ENCODE measurements at places on chromosomes 16 and 17.

DNA sequence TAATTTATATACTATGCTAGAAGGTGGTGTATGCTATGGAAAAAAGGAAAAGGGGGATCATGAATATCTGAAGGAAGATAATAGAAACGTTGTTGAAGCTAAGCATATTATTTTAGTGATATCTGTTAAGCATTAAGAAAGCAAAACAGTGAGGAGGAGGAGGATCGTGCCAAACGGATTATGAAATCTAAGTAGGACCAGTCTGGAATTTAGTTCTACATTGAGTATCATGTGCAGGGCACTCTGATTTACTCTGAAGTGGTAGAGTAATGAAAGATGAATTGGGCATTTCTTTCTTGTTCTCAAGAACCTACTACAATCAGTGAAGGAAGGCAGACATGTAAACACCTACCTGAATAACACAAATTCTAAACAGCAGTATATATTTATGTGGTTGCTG, 195.3 kb downstream of the CYB561 start:
- DNase-seq, result no peak

- peak; percentile 59 for DNase-seq
Measured at GRCh38 chr16:12819126-12820117, 15.7 kb upstream of the CPPED1 start.

DNA sequence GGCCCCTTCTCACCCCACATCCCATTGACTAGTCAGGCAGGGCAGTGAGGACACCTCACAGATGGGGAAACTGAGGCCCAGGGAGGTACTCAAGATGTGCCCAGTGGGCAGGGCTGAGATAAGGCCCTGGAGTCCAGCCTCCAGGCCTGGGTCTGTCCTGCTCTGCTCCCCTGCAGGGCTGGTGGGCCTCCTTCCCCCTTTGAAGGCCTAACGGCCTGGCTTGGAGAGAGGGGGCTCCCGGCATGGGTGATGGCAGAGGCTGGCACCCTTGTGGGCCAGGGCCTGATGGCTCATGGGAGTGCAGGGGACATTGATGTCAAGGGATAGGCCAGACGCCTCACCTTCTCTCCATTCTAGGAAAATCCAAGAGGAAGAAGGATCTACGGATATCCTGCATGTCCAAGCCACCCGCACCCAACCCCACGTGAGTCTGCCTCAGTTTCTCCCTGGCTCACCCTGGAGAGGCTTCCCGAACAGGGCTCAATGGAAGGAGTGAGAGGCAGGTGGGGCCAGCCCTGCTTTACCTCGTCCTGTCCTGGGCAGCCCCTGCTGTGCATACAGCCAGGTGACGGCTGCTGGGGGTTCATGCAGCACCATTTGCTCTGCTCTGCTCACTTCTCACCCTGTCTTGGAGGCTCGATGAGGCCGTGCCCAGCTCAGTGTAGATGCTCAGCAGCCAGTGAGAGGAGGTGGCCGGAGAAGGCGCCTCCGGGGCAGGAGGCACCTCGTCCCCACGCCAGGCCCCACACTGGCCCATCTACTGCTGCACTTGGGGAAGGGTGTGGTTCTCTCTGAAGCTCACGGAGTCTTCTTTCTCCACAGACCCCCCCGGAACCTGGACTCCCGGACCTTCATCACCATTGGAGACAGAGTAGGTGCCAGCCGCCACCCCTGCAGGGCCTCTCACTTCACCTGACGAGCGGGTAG, 13.8 kb downstream of the MAP2K3 start:
- DNase-seq, result no peak

GRCh38 chr16:54389836-54390494, 103.4 kb upstream of the IRX3 start:
- no peak for DNase-seq

GRCh38 chr17:13002761-13003453, 14.9 kb downstream of the ELAC2 start:
- no peak for DNase-seq

DNA sequence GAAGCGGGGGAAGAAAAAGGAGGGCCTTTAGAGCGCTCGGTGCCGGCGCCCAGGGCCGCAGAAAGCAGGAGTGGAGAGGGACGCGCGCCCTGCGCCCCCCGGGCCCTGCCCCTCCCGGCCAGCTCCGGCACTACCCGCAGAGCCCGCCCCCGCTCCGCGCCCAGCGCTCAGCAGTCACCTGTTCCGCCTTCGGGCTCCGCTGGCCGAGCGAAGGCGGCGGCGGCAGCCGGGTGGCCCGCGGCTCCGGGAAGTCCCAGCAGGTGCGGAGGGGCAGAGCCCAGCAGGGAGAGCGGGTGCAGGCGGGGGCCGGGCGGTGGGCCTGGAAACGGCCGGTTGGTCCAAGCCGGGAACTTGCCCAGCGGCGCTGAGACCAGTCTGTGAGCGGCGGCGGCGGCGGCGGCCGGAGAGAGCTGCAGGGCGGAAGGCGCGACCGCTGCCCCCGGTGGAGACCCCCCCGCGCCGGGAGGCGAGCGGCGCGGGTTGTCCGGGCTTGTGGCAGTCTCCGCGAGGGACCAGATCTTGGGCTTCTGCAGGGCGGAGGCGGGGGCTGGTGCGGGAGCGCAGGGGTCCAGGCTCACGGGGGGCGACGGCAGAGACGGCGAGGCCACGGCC, 2.2 kb downstream of the IRX3 start:
- DNase-seq, result peak; percentile 28

DNA sequence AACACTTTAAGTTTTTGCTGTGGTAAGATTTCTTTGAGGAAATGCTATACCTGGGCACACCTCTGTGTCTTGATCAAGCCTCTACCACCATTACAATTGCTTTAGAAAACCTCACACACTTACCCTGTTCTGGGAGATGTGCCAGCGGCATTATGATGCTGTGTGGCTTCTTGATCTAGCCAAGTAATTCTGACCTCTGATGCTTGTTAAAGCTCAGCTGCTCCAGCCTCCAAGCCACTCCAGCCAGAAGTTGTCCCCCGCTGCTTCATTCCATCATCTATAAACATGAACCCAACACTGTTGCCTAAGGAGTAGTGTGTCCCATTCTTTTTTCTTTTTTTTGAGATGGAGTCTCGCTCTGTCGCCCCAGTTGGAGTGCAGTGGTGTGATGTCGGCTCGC, 60.1 kb downstream of the CYLD start:
- DNase-seq, result no peak

DNA sequence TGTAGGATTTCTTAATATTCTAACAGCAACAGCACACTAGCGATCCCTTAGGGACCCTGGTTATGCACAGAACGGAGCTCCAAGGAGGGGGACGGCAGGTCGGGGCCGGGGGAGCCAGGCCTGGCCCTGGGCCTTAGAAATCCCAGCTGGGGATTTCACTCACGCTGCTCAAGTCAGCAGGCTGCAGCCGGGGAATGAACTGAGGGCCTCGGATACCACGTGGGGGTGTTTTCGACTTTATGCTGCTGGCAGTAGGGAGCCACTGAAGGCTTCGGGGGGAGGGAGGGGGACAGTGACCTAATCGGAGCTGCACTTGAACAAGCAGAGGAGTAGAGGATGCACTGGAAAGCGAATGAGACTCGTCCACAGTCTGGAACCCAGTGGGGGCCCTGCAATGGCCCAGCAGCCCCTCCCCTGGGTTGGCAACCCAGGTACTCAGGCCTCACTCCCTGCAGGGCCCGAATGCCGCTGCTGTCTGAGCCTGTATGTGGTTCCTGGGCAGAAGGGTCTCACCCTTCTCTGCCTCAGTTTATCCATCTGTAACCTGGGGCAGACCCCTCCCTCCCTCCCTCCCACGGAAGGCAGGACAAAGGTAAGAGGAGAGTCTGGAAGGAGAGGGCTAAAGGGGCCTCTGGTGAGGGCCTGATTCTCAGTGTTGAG, 53.7 kb downstream of the RPH3AL start:
- DNase-seq, result no peak

GRCh38 chr17:61461586-61461966, 9.4 kb downstream of the TBX4 start:
- no peak for DNase-seq

- DNase-seq, result no peak
Measured at GRCh38 chr17:9258115-9259015, 237.1 kb downstream of the NTN1 start.

GRCh38 chr17:83143817-83144231, 64.4 kb downstream of the METRNL start:
- no peak for DNase-seq

DNA sequence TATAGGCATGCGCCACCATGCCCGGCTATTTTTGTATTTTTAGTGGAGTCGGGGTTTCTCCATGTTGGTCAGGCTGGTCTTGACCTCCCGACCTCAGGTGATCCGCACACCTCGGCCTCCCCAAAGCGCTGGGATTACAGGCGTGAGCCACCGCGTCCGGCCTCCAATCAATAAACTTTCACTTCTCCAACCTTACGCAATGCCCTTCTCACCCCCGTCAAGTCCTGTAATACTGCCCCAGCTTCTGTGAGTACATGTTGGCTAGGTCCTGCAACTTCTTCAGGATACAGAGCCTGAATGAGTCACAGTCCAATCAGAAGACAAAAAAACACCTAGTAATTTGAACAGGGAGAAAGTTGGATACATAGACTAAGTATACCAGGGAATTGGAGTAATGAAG, 47.1 kb upstream of the PHOSPHO1 start:
- no peak for DNase-seq

- DNase-seq, result no peak
Measured at GRCh38 chr17:65936013-65936412, 255.9 kb downstream of the CEP112 start.

- no peak for DNase-seq
Measured at GRCh38 chr16:11139326-11140097, 116.5 kb downstream of the SOCS1 start.

GRCh38 chr16:23838485-23839142, 2.8 kb downstream of the PRKCB start:
- no peak for DNase-seq

- peak; percentile 63 for DNase-seq
Measured at GRCh38 chr17:35087731-35088355, 24.3 kb upstream of the RFFL start.

GRCh38 chr17:18919963-18920362, 32.0 kb upstream of the SLC5A10 start:
- no peak for DNase-seq

GRCh38 chr17:38653679-38654078, 21.1 kb downstream of the EPOP start:
- no peak for DNase-seq

- no peak for DNase-seq
Measured at GRCh38 chr17:1153795-1154546, 25.8 kb downstream of the ABR start.

GRCh38 chr16:67470359-67470758, 10.6 kb downstream of the ATP6V0D1 start:
- no peak for DNase-seq

DNA sequence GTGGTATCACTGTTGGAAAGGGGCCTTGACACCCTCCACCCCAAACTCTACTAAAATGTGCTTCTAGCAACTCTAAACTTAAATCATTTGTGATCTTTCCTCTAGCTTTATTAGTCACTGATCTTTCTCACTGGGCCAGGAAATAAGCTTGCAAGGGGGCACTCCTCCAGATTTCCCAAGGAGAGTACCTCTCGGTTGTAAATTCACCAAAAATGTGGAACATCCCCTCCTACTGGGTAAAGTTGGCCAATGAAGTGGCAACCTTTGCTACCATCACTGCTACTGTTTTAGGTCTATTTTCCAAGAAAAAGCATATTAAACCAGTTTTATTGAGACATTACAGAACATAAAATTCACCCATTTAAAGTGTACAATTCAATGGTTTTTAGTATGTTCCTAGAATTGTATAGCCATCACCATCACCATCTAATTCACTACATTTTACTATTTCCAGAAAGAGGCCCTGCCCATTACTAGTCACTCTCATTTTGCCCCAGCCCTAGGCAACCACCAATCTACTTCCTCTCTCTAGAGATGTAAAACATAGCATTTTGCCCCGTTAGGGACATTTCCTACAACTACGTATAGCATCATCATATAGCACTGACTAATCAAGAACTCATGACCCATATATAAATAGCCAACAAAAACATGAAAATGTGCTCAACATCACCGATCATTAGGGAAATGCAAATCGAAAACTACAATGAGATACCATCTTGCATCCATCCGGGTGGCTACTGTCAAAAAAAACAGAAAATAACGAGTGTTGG, 44.6 kb upstream of the ADCY9 start:
- DNase-seq, result no peak

DNA sequence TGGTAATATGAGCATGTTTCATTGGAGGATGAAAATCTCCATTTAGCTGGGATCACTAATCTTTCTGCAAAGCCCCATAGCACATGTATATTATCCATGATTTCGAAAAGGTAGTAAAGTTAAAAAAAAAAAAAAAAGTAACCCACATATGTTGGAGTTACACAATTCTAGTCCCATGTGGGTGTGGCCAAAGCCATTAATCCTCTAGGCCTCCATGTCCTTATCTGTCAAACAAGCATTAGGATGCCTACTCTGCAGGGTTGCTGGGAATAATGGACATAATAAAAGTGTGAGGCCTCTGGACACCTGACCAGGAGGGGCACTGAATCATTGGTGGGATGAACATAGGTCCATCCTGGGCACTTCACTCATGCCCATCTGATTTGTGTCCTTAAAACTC, 29.2 kb upstream of the VAT1L start:
- DNase-seq, result no peak

GRCh38 chr16:10920726-10921427, 21.4 kb downstream of the DEXI start:
- DNase-seq, result no peak

- peak; percentile 60 for DNase-seq
Measured at GRCh38 chr17:74368341-74369081, 1.2 kb downstream of the GPR142 start.

- no peak for DNase-seq
Measured at GRCh38 chr17:35498448-35499178, 38.9 kb downstream of the SLFN12L start.

- DNase-seq, result no peak
Measured at GRCh38 chr17:27233059-27233458, 60.9 kb upstream of the WSB1 start.

GRCh38 chr16:47995354-47995753, 160.4 kb downstream of the ABCC12 start:
- no peak for DNase-seq

- no peak for DNase-seq
Measured at GRCh38 chr16:61002479-61003204, 1033.6 kb downstream of the CDH8 start.

- DNase-seq, result no peak
Measured at GRCh38 chr17:40462343-40463121, 19.3 kb downstream of the IGFBP4 start.

DNA sequence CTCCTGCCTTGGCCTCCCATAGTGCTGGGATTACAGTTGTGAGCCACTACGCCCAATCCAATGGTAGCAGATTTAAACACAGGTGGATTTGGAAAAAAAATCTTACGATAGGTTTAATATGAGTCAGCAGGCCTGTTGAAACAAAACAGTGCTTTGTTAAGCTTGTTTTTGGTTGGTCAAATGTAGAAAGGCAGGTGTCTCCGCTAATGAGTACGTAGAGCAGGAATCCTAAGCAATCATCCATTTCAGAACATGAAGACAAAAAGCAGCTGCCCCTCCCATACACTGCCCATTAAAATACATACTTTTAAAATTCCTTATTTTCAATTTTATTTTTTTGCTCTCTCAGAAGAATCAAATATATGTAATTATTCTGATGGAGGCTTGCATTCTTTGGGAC, 1.9 kb upstream of the WWOX start:
- DNase-seq, result no peak

GRCh38 chr16:75282466-75283281, 31.2 kb upstream of the BCAR1 start:
- DNase-seq, result no peak
